ENCODE measurements at places on chromosomes 4 and X. TPM values are rescaled to one million over a fixed set of nuclear protein-coding genes. Genes with fewer than 3 reads are reported as not detected.
A peak's percentile ranks its signal among the peaks of the same experiment; 100 is the strongest.

HSFX2 gene
- not detected for total RNA-seq

CENPVL1 gene
- total RNA-seq: not detected

IQCM gene
- total RNA-seq: 5.2 TPM

DNA sequence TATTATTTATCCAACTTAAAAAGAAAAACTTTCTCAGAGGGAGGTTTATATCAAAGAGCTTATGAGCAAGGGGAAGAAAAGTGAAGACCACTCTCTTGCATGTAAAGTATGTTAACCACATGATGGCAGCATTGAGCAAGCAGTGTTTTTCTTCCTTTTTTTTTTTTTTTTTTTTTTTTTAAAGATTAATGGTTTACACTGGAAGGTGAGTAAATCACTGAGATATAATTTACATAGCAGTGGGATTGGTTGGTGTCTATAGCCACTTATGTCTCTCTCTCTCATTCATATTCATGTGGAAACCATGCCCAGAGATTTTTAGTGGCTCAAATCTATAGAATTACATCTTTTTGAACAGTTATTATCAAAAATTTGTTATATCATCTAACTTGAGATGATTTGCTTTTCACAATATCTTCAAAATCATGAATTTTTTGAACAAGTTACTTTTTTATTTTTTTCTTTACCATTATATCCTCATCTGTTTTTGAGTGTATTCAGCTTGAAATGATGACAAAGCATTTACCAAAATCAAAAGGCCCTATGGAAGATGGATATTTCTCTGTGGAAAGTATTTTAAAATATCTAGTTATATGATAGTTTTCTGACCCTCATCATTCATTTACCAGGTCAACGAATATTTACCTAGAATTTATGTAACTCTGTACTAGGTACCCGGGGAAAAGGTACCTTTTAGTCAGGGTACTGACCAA is 31.6 kb downstream of the MTHFD2L start:
- no peak for DNase-seq

- DNase-seq: no peak
Observed at GRCh38 chr4:111228874-111229273, 606.0 kb upstream of the PITX2 start.

DNA sequence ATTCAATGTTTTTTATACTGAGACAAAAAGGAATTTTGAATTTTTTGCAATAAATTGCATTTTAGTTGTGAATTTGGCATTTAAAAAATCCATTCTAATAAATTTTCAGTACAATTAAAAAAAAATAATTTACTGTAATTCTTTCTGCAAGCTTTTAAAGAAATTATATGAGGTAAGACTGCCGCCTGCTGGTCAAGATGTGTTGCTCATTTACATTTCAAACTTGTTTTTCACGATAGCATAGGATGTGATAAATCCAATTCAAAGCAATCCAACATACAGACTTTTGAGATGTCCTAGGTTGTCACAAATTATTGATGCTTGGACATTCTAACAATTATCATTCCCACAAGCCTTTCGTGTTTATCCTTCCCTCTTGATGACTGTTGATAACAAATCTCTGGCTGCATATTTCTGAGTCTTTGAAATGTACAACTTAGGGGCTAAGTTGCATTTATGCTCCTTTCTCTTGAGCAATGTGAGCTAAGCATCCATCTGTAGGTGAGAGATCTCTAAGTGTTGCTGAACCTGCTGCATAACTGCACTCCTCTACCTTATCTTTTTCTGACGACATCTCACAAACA is 21.7 kb upstream of the MFAP3L start:
- peak; percentile 55 for DNase-seq

- no peak for DNase-seq
Observed at GRCh38 chrX:84047339-84047738, 140.7 kb downstream of the RPS6KA6 start.

Data from colonic mucosa (tissue), 4 donors.